Fibroblast of skin of abdomen (primary cell): ENCODE measurements at places on chromosomes 5 and 9.

- DNase-seq, result no peak
These were observed 20.7 kb downstream of the COL23A1 start for GRCh38 chr5:178569485-178569884.

DNA sequence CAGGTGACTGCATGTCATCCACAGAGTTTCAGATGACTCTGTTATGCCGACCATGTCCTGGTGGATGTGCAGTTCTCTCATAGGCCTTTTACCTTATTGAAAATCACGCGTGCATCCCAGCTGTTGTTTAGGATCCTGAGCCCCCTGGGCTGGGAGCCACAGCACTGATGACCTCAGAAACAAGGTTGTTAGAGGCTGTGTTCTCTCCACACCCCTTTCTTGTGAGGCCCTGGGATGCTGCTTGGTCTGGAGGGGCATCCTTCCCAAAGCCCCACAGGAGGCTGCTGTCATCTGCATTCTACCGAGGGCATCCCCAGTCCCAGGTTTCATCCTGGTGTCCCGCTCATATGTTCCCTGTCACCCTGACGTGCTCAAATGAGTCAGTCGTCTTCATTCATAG is 76.5 kb upstream of the IRX4 start:
- no peak for DNase-seq

- DNase-seq, result no peak
These were observed 125.1 kb downstream of the KCNIP1 start for GRCh38 chr5:170628691-170629565.

DNA sequence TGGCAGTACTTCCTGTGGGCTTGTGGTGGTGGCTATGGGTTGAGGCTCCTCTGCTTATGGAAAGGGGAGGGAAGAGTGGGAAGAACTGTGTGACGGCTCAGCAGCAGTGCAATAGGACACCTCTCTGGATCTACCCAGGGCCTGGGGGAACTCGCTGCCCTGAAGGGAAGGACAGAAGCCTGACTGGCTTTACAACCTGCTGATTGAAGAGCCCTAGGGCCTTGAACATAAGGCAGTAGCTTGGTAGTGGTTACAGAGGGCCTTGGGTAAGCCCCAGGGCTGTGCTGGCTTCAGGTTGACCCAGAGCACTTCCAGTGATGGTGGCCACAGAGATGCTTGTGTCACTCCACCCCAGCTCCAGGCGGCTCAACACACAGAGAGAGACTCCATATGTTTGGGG is 5.5 kb downstream of the CCIN start:
- DNase-seq, result no peak

DNA sequence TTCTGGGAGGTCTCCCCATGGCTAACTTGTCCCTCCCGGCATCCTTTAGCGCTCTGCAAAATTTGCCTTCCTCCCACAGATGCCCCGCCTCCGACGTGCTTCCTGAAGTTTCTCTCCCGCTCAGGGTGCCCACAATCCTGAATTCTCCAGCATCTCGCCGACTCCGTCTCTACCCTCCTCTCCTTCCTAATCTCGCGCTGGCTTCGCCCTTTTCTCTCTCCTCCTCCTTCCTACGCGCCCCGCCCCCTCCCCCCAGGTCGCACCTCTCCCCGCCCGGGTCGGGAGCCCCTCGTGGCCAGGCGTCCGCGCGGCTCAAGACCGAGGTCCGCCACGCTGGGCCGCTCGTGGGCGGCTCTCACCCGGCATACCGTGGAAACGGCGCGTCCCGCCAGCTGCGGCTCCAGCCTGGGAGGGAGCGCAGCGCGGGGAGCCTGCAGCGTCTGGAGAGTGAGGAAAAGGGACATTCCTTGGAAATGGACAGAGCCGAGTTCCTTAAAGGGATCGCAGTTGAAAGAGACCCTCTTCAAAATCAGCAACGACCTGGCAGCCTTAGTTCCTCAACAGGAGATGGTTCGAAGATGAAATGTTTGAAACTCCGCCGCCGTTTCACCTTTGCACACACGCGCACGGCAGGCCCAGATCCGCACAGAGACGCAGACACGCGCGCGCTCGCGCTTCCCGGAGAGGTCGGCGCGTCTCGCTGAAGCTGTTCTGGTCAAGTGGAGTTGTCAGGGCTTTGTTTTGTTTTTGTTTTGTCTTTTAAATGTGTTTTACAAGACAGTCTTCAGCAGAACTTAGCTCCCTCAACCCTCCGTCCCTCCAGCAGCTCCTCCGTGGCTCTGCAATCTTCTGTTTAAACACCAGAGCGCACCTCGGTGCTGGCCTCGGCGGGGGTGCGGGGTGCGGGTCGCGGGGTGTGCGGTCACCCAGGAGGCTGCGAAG is 5.0 kb upstream of the IRX2 start:
- DNase-seq, result peak; percentile 92

- DNase-seq, result no peak
These were observed 73.1 kb downstream of the PBX3 start for GRCh38 chr9:125820100-125820804.

GRCh38 chr5:57215629-57216195 is 41.9 kb downstream of the GPBP1 start:
- DNase-seq, result no peak

GRCh38 chr9:71607461-71607881 is 160.8 kb downstream of the CEMIP2 start:
- DNase-seq, result no peak

- peak; percentile 48 for DNase-seq
These were observed 188.4 kb downstream of the SLC12A2 start for GRCh38 chr5:128271859-128272464.

GRCh38 chr5:122942164-122942914 is 94.2 kb downstream of the PPIC start:
- DNase-seq, result peak; percentile 38

DNA sequence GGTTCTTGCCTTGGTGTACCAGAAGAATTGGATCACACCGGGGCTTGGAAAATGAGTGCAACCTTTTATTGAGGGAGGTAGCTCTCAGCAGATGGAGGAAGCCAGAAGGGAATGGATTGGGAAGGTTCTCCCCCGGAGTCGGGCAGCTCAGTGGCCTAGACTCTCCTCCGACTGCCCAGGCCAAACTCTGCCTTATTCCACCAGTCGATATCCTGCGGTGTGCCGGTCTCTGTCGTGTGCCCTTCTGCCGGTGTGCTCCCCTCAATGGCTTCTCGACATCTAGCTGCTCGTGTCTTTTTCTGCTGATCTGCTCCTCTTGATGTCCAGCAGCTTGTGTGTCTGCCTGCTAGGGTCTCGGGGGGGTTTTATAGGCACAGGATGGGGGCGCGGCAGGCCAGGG is 87.4 kb upstream of the CCL21 start:
- no peak for DNase-seq

GRCh38 chr9:130635306-130635705 is 29.1 kb upstream of the PRDM12 start:
- DNase-seq, result no peak

DNA sequence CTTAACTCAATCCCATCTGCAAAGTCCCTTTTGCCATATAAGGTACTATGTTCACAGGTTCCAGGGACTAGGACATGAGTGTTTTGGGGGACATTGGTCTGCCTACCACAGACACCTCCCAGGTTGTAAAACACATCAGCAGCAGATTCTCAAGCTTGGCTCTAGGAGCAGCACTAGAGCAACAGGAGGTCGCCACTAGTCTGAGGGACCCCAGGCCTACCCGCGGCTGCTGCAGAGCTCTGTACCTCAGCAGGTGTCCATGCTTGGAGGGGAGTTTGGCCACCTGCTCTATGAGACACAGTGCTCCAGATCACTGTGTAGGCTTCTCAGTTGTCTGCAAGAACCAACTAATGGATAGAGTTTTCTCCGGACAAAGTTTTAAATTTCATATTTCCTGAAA is 262.2 kb upstream of the ARRDC3 start:
- no peak for DNase-seq
